ENCODE measurements at places on chromosomes 12 and 14.

DNA sequence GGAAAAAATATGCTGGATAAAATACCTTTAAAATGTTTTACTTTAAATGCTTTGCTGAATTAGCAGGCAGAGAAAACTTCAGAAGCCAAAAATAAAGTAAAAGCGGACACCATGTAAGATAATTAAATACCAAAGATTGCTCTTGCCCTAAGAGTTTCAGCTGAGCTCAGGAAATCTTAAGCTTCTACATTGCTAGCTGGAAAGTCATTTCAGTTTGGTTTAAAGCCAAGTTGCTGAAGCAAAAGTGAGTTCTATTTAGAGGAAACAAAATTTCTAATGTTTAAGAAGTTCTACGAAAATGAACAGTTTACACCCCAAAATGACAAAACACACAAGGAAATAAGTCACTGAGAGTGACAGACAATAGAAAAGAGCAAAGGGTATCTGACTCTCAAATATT lies 310.0 kb downstream of the ADAMTS20 start:
- no peak for DNase-seq

GRCh38 chr12:25328072-25328712 lies 77.5 kb upstream of the KRAS start:
- no peak for DNase-seq

- DNase-seq, result peak; percentile 36
Observed at GRCh38 chr12:31989571-31990362, 30.6 kb downstream of the RESF1 start.

DNA sequence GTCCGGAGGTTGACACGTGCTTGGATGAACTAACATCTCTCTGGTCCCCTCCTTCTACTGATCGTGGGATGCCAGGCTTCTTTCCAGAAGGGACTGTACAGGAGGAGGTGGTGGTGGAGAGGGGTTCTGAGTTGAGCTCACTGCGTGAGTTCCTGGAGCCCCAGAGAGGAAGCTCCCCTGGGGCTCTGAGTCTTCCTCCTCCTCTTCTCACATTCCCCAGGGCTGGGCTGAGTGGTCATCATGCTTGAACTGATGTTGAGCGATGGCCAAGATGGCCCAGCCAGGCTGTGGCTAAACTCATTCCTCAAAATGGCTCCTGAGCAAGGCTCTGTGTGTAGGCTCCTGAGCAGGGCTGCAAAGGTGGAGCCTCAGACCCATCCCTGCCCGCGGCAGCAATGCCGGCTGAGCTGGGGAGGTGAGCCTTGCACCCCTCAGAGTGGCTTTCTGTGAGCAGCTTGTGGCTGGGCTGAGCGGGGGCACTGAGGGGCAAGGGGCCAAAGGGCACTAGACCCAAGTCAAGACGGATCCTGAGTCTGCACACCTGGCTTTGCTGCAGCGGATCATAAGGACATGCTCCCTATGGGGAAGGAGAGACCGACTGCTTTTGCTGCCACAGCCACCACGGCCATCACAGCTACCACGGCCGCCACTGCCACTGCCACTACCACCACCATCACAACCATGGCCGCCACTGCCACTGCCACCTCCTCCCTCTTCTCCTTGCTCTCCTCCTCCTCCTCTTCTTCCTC lies 35.4 kb downstream of the MEG3 start:
- DNase-seq, result no peak

GRCh38 chr14:33962016-33962415 lies 11.1 kb upstream of the EGLN3 start:
- no peak for DNase-seq

- no peak for DNase-seq
Observed at GRCh38 chr12:52126605-52127578, 47.4 kb downstream of the SMIM41 start.

DNA sequence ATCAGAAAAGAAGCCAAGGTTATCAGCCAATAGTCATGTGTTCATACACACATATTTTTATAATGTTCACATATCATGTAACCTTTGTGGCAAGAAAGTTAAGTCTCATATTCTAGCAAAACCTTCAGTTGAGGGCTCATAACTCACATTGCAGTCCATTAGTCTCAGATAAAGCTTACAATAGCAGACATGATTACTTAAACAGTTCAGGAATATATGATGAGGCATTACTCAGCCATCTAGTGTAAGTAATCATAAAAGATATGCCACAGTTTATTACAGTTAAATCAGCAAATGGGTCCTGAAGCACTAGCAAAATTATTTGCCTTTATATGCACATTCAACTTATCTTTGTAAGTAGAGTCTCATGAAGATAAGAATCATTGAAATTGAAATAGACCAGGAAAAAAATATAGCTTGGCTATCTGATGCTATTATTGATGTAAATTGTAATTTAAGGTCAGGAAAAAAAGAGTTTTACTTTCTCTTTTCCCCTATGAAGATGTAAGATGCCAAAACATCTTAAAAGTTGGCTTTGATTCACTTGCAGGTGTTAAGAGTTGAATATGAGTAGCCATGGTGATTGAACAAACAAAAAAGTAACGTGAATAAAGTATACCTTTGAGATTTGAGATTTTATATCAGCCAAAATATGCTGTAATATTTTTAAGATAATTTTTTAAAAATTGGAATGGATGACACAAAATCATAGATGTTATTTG lies 537.0 kb downstream of the SLC6A15 start:
- no peak for DNase-seq

- no peak for DNase-seq
Observed at GRCh38 chr12:113471619-113472171, at the start of gene LHX5. TSS of gene LHX5 (minus strand) at chr12:113471871. CDS start at chr12:113471498, 373 bp downstream.

GRCh38 chr12:132488127-132489077 lies 1.5 kb upstream of the FBRSL1 start:
- DNase-seq, result peak; percentile 33

DNA sequence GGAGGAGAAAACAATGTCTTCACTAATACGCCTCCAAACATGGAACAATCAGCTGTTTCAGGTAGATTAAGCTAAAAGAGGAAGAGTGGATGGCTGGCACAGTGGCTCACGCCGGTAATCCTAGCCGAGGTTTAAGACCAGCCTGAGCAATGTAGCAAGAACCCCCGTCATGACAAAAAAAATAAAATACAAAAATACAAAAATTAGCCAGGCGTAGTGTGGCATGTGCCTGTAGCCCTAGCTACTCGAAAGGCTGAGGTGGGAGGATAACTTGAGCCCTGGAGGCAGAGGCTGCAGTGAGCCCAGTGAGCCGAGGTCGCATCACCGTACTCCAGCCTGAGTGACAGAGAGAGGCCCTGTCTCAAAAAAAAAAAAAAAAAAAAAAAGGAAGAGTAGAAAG lies 1.2 kb upstream of the MED13L start:
- no peak for DNase-seq

- DNase-seq, result peak; percentile 23
Observed at GRCh38 chr14:56422703-56423213, 156.8 kb upstream of the TMEM260 start.

- no peak for DNase-seq
Observed at GRCh38 chr12:25829192-25829591, 129.3 kb upstream of the RASSF8 start.

- DNase-seq, result no peak
Observed at GRCh38 chr12:118737985-118738540, 243.3 kb upstream of the SRRM4 start.

DNA sequence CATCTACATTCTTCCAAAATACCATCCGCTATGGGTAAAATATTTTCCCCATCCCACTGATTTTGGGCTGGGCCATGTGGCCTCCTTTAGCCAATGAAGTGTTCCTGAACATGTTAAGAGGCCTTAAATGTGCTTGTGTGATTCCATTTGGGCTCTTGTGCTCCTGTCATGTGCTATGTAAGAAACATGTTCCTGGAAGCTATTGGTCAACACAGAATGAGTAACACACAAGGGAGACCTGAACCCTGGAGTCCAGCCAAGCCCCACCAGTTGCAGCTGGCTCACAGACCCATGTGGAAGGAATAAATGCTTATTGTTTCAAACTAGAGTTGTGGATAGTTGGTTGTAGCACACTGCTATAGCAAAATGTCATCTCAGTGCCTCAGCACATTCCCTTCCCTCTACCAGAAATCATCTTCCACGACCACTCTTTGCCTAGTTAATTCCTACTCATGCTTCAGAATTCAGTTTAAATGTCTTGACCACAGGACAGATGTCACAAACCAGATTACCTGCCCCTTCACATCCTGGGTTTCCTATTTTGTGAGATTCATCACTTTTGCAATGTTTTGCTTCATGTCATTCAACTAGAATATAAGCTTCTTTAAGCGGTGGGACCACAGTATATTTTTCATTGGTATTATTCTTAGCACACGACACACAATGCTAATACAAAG lies 217.3 kb upstream of the EEA1 start:
- DNase-seq, result no peak

- no peak for DNase-seq
Observed at GRCh38 chr14:54300881-54301280, 95.9 kb upstream of the CDKN3 start.

DNA sequence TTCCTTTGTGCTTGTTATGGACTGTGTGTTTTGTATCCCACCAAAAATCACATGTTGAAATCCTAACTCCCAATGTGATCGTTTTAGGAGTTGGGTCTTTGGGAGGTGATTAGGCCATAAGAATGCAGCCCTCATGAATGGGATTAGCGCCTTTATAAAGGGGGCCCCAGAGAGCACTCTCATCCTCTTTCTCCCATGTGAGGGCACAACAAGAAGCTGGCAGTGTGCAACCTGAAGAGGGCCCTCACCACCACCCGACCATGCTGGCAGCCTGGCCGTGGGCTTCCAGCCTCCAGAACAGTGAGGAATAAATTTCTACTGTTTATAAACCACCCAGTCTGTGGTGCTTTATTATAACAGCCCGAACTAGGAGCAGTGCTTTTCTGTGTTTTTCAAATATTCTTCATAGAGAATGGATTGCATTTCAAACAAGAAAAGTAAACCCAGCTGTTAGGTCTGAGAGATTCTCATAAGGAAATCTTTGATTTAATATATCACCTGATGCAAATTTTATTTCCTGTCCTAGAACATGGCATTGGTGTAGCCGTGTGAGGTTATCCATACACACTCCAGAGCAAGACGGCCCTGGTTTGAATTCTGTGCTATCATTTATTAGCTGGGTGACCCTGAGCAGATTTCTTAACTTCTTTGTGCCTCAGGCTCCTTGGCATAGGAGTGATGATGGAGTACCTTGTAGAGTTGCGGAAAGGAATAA lies 27.8 kb downstream of the HSPB8 start:
- DNase-seq, result no peak

All from activated CD4-positive, alpha-beta T cell treated with anti-CD3 and anti-CD28 coated beads, Interleukin-2, Interleukin-6, amounts not matched to agents 100 ng/mL and 50 ng/mL, durations not matched to agents 16 hours and 8 hours (primary cell).